Endodermal cell (in vitro differentiated cells): ENCODE measurements at places on chromosomes 1 and 21. TPM values are rescaled to one million over a fixed set of nuclear protein-coding genes. Genes with fewer than 3 reads are reported as not detected.
A peak's percentile ranks its signal among the peaks of the same experiment; 100 is the strongest.

DNA sequence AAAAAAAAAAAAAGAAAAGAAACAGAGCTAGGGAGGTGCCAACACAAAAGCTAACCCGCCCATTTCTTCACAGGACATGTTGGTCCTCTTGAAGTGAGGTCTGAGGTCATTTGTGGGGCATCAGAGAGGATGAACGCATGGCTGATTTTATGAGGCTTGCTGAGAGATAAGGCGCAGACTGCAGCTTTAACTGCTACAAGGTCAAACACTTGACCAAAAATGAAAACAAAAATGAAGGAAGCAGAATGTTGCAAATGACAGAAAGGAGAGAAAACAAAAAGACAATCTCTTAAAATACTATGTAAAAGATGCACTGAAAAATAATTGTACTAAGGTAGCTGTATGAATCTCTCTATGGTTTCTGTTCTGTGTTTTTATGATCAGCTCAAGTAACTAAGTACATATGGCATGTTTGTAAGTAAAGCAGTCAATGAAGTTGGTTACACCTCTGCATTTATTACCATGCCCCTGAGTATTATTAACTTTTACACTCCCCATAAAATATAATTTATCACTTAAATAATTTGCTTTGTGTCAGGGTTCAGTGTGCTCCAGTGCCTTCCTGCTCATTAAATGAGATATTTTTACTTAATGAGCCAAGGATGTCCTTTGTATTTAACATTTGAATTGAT lies 249.1 kb upstream of the NR5A2 start:
- no peaks in the 10 kb centered on the region for H3K4me1 ChIP-seq
- DNase-seq, result no peak
- H3K4me3 ChIP-seq, result no peak overlapping the region
- H3K27ac ChIP-seq, result no peak overlapping the region
- no peaks in the 10 kb centered on the region for H3K27me3 ChIP-seq

TMEM63A gene
- total RNA-seq, result 189 to 427 TPM (median 194 TPM) in 3 replicates

DNA sequence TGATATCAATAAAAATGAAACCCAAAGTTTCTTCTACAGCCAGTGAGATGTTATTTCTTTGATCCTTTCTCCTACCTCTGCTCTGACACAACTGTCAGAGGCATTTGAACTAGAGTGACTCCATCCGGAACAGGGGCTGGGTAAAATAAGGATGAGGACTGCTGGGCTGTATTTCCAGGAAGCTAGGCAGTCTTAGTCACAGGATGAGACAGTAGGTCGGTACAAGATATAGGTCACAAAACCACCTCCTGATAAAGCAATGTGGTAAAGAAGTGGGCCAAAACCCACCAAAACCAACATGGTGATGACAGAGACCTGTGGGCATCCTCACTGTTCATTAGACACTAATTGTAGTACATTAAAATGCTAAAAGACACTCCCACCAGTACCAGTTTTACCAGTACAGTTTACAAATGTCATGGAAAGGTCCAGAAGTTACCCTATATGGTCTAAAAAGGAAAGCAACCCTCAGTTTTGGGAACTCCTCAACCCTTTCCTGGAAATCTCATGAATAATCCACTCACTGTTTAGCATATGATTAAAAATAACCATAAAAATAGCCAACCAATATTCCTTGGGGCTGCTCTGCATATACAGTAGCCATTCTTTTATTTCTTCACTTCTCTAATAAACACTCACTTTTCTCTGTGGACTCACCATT lies 96.7 kb downstream of the GABPA start:
- DNase-seq, result no peak
- H3K27me3 ChIP-seq, result peaks cover 12% of the 10 kb centered on the region
- H3K4me1 ChIP-seq, result no peaks in the 10 kb centered on the region
- no peak overlapping the region for H3K27ac ChIP-seq

DNA sequence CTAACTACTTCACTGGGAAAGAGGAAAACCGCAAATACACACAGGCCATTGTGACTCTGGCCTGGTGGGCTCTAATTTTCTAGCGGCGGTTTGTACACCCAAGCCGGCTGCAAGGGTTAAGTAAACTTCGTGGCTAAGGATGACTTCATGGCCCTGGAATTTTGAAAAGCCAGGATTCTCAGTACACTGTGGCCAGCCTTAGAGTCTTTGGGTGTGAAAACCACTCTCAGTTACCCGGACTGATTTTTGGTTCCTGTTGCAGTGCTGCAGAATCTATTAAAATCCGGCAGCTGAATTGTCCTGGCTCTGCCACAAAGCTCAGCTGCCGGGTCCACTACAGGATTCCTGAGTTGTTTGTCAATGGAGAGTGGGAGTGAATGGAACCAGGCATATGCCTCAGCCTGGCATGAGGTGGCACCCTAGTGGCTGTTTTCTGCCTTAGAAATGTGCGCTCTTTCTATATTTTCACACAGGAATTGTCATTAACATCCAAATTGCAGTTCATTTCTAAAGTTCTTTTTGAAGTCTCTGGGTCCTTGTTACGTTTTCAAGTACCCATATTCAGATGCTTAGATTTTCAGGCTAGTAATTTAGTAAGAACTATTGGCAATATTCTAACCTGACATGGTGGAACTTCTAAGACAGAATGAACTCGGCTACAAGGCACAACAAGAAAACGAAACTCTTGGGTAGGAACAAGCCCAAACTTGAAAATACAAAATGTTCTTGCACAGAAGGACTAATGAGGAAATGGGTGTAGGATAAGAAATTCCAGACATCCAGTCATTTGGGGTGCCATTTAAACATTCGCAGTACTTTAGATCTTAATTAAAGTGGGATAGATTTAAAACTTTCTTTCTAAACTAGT lies 255.9 kb downstream of the NFIA start:
- H3K36me3 ChIP-seq, result no peaks in the 10 kb centered on the region
- DNase-seq, result peak; percentile 79
- peak overlapping the region; percentile 54 for H3K27ac ChIP-seq
- no peaks in the 10 kb centered on the region for H3K4me1 ChIP-seq
- no peak overlapping the region for H3K4me3 ChIP-seq

CENPF gene
- 46.2 to 96.2 TPM (median 87.2 TPM) in 3 replicates for total RNA-seq

GRCh38 chr1:39431927-39432326 lies 59.5 kb upstream of the BMP8A start:
- no peak overlapping the region for H3K27ac ChIP-seq
- peaks cover 96% of the 10 kb centered on the region for H3K36me3 ChIP-seq
- H3K4me3 ChIP-seq, result no peak overlapping the region
- H3K27me3 ChIP-seq, result no peaks in the 10 kb centered on the region
- no peak for DNase-seq

DNA sequence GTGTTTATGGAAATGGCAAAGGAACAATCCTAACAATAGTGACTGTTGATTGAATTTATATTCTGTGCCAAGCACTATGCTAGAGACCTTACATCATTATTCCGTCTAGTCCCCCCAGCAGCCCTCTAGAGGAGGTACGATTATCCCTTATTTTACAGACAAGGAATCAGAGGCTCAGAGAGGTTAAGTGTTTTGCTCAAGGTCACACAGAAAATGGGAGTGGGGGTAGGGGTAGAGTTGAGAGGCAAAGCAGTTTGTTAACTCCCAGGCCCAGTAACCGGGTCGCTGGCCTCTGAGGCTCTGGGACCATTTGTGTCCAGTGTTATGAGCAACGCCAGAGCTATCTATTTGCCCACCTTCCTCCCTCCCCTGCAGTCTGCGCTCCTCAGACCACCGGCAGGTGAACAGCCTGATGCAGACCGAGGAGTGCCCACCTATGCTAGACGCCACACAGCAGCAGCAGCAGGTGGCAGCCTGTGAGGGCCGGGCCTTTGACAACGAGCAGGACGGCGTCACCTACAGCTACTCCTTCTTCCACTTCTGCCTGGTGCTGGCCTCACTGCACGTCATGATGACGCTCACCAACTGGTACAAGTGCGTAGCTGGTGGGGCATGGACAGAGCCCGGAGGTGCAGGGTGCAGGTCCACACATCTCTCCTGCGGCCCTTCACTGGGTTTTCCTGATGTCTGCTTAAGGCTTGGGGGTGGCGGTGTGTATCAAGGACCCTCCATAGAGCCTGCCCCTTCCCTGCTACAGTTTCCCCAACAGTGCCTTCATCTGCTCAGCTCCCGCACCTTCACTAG lies 19.8 kb downstream of the SERINC2 start:
- H3K36me3 ChIP-seq, result peaks cover 4% of the 10 kb centered on the region
- no peak overlapping the region for H3K27ac ChIP-seq
- no peak overlapping the region for H3K4me3 ChIP-seq
- DNase-seq, result peak; percentile 45

- H3K4me3 ChIP-seq, result no peak overlapping the region
- H3K36me3 ChIP-seq, result peaks cover 25% of the 10 kb centered on the region
- no peaks in the 10 kb centered on the region for H3K27me3 ChIP-seq
- H3K4me1 ChIP-seq, result peaks cover 11% of the 10 kb centered on the region
- no peak overlapping the region for H3K27ac ChIP-seq
These were observed 6.1 kb downstream of the NPL start for GRCh38 chr1:182795563-182796228.

GRCh38 chr1:73167009-73167657 lies 884.8 kb upstream of the NEGR1 start:
- no peak overlapping the region for H3K4me3 ChIP-seq
- H3K36me3 ChIP-seq, result no peaks in the 10 kb centered on the region
- no peak overlapping the region for H3K27ac ChIP-seq
- no peak for DNase-seq

RPE65 gene
- not detected in 3 replicates for total RNA-seq

GRCh38 chr1:201594575-201595245 lies 55.8 kb downstream of the NAV1 start:
- H3K36me3 ChIP-seq, result no peaks in the 10 kb centered on the region
- H3K4me3 ChIP-seq, result no peak overlapping the region
- no peak overlapping the region for H3K27ac ChIP-seq
- no peaks in the 10 kb centered on the region for H3K27me3 ChIP-seq
- peak; percentile 94 for DNase-seq
- no peaks in the 10 kb centered on the region for H3K4me1 ChIP-seq

- H3K4me1 ChIP-seq, result no peaks in the 10 kb centered on the region
- H3K36me3 ChIP-seq, result no peaks in the 10 kb centered on the region
- H3K27me3 ChIP-seq, result no peaks in the 10 kb centered on the region
These were observed 184.9 kb downstream of the ZC3H11B start for GRCh38 chr1:219427989-219428388.

DNA sequence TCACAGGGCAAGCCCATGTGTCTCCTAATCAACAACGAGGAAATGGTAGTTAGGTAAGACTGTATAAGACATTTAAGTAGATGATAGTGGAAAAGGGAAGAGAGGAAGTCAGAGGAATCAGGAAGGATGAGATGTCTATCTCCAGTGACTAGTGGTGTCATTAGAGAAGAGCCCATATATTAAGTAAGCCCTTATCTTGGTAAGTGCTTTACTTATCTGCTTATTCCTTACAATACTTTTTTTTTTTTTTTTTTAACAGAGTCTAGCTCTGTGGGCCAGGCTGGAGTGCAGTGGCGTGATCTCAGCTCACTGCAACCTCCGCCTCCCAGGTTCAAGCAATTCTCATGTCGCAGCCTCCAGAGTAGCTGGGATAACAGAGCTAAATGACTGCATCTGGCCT lies 29.5 kb downstream of the RNF11 start:
- no peak for DNase-seq
- peaks cover 11% of the 10 kb centered on the region for H3K36me3 ChIP-seq
- no peak overlapping the region for H3K4me3 ChIP-seq
- H3K4me1 ChIP-seq, result no peaks in the 10 kb centered on the region
- no peak overlapping the region for H3K27ac ChIP-seq

DNA sequence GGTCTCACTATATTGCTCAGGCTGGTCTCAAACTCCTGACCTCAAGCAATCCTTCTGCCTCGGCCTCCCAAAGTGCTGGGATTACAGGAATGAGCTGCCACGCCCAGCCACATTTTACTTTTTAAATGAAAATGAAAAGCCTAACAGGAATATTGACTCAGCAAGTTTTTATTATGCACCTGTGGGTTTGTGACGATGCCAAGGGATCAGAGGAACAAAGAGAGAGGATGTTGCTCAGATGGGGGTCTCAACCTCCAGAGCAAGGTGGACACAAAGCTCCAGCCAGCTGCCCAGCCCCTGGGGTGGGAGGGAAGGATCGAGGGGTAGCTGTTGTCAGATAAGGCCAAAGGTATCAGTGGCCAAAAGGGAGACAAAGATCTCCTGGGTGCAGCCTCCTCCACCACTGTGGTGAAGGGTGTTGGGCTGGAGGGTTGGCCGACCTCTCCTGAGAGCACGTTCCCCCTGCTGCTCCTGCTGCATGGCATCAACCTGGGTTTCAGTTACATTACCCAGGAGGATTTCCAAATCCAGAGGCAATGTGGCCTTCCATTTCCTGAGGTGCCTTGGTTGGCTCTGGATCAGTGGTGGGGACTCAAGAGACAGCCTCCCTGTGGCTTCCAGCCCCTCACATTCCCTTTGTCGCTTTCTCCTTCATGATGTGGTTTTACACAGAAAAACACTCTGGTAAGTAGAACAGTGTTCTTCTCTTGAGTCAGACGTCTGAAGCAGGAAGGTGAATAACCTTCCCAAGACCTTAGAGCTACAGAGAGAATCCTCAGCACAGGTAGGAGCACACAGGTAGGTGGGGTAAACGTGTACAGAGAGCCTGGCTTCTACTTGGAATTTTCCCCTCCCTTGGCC lies 34.2 kb downstream of the ZNF496 start:
- no peak overlapping the region for H3K4me3 ChIP-seq
- peak; percentile 50 for DNase-seq
- H3K27ac ChIP-seq, result no peak overlapping the region
- H3K4me1 ChIP-seq, result peaks cover 38% of the 10 kb centered on the region
- H3K27me3 ChIP-seq, result no peaks in the 10 kb centered on the region

- peak overlapping the region; percentile 82 for H3K4me3 ChIP-seq
- no peak for DNase-seq
- no peaks in the 10 kb centered on the region for H3K27me3 ChIP-seq
These were observed 2.1 kb downstream of the COL6A2 start for GRCh38 chr21:46100020-46100419.

DNA sequence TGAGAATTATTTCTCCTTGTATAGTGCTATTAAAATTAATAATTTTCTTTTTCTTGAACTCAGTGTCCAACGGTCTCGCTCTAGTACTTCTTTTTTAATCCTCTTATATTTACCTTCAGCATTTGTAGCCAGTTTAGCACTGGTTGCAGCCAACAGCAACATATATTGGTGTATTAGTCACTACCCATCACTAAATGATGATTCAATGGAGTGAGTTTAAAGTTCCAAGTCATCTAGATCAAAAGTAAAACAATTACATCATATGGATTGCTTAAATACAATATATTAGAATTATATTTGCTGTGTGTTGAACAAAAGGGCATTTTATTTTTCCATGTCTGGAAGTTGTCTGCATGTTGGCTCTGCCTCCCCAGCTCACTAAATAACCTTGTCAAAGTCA lies 591.8 kb downstream of the ADGRL2 start:
- H3K27me3 ChIP-seq, result no peaks in the 10 kb centered on the region
- DNase-seq, result no peak
- no peak overlapping the region for H3K4me3 ChIP-seq
- no peak overlapping the region for H3K27ac ChIP-seq
- H3K4me1 ChIP-seq, result peaks cover 6% of the 10 kb centered on the region
